DMS79 (cell line): ENCODE measurements at places on chromosomes 3 and 15.

- DNase-seq = no peak
Observed at GRCh38 chr15:70032509-70032908, 65.2 kb downstream of the TLE3 start.

GRCh38 chr3:124934577-124934976, at the start of gene MUC13:
MUC13 (minus strand) TSS chr3:124934751; CDS start chr3:124934712, 39 bp downstream.
- no peak for DNase-seq

GRCh38 chr3:74004386-74004785, 379.6 kb upstream of the PDZRN3 start:
- DNase-seq = no peak

GRCh38 chr15:32898414-32898813, 180.6 kb downstream of the GREM1 start:
- DNase-seq = no peak

DNA sequence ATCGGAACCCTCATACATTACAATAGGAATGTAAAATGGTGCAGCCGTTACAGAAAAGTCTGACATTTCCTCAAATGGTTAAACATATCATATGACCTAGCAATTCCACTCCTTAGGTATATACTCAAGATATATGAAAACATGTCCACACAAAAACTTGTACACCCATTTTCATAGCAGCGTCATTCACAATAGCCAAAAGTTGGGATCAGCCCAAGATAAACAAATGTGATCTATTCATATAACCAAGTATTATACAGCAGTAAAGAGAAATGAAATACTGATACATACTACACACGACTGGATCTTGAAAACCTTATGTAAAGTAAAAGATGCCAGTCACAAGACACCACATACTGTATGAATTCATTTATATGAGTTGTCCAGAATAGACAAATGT, 102.4 kb downstream of the MSL2 start:
- DNase-seq = no peak

- DNase-seq = no peak
Observed at GRCh38 chr3:189276444-189277219, 104.9 kb downstream of the TPRG1 start.

DNA sequence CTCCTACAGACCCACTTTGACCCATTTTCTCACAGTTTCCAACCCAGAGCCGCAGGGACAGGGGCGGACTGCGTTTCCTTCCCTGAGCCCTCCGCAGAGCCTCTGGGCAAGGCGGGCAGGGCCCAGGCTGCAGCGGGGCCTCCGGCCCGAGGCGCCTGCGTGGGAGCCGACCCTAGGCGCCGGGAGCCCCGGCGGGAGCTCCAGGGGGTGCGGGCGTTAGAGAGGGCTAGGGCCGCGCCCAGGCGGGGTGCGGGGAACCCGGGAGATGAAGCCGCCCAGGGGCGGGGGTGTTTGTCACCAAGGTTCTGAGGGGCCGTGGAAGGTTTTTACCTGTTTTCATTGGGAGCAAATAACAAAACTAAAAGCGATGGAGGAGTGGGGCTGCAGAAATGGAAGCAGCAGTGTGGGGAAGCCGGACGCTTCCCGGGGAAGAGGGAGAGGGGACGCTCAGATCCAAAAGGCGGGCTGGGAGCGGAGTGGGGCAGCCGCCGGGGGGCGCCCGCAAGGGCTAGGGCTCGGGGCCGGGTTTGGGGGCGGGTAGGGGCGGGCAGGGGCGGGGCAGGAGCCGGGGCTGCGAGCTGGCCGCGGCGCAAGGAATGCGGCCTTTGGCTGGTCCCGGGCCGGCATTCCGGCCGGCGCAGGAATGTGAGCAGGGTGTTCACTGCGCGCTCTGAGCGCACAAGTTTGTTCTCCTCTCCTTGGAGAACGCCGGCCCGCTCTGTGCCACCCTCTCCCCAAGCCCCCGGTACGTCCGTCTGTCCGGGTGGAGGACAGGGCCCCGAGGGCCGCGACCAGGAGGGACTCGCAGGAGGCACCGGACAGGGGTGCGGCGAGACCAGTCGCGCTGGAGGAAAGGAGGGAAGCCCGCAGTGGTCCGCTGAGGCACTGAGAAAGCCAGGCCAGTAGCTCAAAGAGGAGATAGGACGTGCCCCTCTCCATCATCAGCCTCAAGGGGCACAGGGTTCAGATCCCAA, 61.1 kb downstream of the AMOTL2 start:
- DNase-seq = no peak
